ENCODE measurements at places on chromosomes 1 and 21.

GRCh38 chr1:29657816-29658215 is 421.5 kb downstream of the PTPRU start:
- no peak for DNase-seq

GRCh38 chr1:1430992-1431844 is 4.3 kb upstream of the VWA1 start:
- no peak for DNase-seq

GRCh38 chr1:204990059-204990664 is 52.9 kb upstream of the CNTN2 start:
- no peak for DNase-seq

DNA sequence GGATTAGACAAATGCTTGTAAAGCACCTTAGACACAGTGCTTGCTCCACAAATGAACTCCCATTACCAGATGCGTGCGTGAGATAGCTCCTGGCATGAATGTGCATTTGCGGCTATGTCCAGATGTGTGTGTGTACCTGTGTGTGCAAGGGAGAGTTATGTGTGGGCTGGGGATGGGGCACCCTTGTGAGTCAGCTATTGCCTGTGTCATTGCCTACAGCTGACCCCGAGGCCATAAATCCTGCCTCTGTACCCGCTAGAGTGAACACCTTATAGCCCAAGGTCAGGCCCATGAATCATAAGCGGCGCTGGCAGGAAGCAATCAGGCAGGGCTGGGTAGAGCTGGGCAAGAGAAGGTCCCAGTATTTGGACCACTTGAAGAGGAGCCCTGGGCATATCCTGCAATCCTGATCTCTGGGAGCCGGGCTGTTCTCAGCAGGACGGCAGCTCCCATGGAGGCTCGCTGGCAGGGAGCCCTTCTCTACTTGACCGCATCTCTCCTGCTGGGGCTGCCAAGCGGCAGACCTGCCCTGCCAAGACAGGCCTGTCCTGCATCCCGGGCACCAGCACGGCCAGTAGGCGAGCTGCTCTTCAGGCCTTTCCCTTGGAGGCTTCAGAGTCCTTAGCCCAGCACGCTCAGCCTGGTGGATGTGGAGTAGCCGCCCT is 86.4 kb downstream of the TMEM53 start:
- DNase-seq, result peak; percentile 64

GRCh38 chr1:53381790-53382401 is 54.0 kb upstream of the LRP8 start:
- no peak for DNase-seq

GRCh38 chr1:3054474-3054873 is 14.5 kb upstream of the PRDM16 start:
- DNase-seq, result no peak

DNA sequence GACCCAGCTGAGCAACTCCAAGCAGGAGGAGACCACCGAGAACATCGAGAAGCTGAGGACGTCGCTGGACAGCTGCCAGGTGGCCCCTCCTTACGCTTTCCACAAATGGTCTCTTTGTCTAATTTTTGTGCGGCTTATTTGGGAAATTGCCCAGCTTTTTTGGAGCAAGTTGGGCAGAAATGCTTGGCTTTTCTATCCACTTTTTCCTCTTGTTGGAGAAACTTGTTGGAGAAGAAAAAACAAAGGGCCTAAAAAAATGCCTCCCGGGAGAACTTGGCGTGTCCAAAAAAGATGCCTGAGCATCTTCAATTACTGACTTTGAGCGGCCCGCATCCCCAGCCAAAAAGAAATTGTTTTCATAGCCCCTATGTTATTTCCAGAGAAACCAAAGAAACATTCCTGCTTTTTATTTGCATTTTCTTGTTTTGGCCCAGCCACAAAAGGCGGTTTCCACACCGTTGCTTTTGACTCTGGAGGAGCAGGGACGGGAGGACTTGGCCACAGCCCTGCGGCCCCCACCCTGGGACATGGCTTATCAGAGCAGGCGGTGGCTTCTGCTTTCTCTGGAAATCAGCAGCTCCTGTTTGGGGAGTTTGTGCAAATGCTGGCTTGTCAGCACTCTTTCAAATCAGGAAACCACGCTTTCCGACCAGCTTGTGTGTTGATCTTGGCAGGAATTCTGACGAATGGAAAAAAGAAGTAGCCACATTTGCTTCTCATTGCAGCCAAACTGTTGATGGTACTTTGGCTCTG is 81.2 kb upstream of the EFHD2 start:
- peak; percentile 26 for DNase-seq

- peak; percentile 67 for DNase-seq
These were observed 464 bp downstream of the PARK7 start for GRCh38 chr1:7962014-7962335.

DNA sequence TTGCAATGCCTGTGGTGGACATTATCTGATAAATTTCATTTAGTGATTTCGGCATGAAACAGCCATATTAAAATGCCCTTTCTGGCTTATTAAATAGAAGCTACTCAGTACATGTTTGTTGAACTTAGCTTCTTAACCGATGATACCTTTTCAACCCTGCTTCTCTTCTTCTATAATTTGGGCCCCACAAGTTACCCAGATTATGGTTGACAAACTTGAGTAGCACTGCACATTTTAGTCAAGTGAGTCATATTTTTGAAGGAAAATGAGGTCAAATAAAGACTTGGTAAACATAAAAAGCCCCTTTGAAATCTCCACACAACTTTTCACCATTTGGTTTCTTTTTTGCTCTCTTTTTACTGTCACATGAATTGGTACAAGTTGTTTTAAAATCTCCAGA is 33.8 kb downstream of the GIPC2 start:
- no peak for DNase-seq

DNA sequence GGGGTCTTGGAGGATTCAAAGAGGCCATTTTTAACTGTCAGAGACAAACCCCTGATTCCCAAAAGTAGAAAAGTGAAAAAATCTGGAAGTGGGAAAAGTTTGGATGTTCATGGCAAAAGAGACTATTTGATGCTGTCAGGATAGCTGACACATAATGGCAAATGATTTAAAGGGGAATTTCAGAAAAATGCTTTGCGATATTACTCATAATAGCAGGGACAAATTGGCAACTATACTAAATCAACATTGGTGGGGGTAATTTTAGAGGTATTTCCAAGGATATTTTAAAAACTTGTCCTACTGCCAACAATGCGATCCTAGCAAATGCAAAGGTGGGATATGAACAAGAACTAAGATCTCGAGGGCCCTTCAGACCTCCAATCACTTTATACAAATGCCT is 5.3 kb upstream of the GSTM4 start:
- no peak for DNase-seq

DNA sequence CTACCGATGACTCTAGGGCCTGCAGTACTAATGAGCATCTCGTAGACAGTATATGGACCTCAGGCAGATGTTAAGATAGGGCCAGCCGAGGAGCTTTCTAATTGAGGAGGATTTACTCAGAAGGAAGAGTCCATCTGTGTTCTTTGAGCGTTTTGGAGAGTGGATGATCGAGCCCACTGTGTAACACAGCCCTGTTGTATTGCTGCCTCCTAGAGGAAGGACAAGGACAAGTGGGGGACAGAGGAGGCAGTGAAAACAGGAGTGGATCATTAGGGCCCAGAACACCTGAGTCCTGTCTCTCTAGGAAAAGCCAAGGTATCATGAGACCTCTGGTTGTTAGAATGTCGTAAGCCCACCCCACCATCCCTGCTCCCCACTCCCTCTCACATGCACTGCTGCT is 62.9 kb downstream of the TBX19 start:
- no peak for DNase-seq

GRCh38 chr21:28439251-28439650 is 553.4 kb downstream of the LTN1 start:
- DNase-seq, result no peak

DNA sequence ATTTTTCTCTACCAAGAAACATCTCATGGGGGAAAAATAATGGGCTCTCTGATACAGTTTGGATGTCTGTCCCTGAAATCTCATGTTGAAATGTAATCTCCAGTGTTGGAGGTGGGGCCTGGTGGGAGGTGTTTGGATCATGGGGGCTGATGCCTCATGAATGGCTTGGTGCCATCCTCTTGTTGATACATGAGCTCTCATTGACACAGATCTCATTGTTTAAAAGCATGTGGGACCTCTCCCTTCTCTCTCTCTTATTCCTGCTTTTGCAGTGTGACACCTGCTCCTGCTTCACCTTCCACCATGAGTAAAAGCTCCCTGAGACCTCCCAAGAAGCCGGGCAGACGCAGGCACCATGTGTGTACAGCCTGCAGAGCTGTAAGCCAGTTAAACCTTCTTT is 332.5 kb upstream of the NRIP1 start:
- peak; percentile 4 for DNase-seq

GRCh38 chr1:93447481-93448291 is at the start of gene FNBP1L:
Gene FNBP1L, plus strand, starts transcription at chr1:93448118. Its CDS starts 164 bp downstream, at chr1:93448282.
- DNase-seq, result peak; percentile 80

- DNase-seq, result no peak
These were observed 21.0 kb upstream of the PINK1 start for GRCh38 chr1:20612221-20612746.

GRCh38 chr1:4033129-4033676 is 133.1 kb upstream of the C1orf174 start:
- DNase-seq, result no peak

- peak; percentile 66 for DNase-seq
These were observed 215.9 kb downstream of the TOMM20 start for GRCh38 chr1:234912548-234913277.

Measured in NCI-H1092 treated with DMSO at 0.1 percent for 48 hours (cell line).